SHP77 treated with DMSO at 0.1 percent for 48 hours (cell line): ENCODE measurements at places on chromosomes 4 and X.

DNA sequence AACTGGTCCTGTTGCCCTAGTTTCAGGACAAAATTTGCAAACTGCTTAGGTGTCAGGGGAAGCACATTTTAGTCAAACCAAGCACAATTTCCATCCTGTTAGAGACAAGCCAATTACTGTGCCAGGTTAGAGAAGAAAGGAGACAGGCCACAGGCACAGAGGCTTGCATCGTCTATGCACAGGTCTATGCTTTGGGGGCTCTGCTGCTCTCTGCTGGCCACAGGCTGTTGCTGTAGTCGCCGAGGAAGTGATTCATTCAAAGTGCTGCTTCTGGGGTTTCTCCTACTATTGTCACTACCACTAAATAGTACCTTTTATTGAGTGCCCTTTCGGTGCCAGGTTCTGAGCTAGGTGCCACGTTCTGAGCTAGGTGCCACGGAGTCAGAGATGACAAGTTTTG, 45.5 kb downstream of the VGLL1 start:
- DNase-seq = no peak

GRCh38 chr4:102585329-102585728, 84.2 kb downstream of the NFKB1 start:
- no peak for DNase-seq

DNA sequence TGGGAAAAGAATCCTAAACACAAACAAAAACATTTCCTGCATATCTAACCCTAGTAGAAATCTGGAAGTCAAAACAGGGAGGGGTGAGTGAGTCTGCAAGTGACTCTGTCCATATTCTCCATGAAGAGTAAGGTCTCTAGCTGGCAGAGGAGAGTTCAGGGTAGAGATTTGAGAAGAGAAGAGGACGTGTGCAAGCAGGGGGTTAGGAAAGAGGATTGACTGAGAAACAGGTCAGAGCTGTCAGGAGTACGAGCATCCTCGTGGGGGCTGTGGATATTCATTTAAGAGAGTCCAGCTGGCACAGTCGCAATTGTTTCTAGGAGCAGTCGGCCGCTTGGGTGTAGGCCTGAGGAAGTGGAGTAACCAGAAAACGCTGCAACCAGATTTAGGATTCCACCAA, 27.9 kb downstream of the PROM1 start:
- no peak for DNase-seq

GRCh38 chr4:132809298-132810032, 339.6 kb upstream of the PCDH10 start:
- no peak for DNase-seq

- no peak for DNase-seq
Observed at GRCh38 chrX:101395789-101396188, 5.0 kb downstream of the RPL36A start.

DNA sequence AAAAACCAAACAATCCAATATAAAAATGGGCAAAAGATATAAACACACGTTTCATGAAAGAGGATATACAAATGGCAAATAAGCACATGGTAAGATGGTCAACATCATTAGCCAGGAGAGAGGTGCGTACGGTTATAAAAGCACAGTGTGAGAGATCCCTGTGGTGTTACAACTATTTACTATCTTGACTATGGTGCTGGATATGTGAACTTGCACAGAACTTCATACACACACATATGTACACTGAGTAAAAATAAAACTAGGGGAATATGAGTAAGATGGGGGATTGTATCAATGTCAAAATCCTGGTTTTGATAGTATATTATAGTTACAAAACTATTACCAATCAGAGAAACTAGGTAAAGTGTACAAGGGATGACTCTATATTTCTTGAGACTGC, 8.4 kb downstream of the FBXO8 start:
- DNase-seq = no peak

DNA sequence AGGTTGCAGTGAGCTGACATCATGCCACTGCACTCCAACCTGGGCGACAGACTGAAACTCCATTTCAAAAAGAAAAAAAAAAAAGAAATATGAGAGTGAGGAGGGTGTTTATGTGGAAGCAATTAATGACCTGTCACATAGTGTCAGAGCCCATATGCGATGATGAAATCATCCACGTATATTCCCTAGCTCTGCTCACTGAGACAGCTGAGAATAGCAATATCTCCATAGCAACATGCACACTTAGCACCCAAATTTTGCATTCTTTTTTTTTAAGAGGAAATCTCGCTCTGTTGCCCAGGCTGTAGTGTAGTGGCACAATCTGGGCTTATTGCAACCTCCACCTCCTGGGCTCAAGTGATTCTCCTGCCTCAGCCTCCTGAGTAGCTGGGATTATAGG, 31.5 kb upstream of the OPHN1 start:
- no peak for DNase-seq

DNA sequence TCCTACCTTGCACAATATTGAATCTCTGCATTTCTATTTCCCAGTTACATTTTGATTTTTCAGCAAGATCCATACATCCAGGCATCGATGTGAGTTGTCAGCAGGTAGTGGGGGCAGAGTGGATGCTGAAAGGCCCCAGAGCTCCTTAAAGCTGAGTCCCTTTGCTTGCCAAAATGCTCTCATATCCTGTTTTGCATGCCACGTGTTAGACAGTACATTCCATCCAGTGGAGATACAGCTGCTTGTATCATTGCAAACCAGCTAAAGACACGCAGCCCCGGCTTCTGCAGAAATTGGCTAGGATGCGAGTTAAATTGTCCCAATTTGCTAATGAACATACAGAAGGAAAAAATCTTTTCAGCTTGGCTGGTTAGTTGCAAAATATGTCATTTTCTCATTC, 179.6 kb upstream of the MXRA5 start:
- no peak for DNase-seq

DNA sequence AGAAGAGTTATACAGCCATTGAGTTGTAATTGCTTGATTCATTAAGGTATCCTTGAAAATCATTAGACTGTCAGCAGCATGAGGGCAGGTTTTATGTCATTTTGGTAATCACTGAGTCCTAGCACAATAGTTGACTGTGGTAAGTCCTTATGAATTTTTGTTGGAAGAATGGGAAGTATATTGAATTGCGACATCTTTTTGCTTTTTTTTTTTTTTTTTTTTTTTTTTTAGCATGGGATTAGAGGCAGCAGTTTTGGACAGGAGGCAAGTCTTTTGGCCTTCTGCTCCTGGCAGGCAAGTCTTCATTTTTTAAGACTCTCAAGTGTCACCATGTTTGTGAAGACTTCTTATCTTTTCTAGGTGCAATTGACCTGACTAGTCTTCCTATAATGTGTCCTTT, 29.7 kb downstream of the PRRG1 start:
- no peak for DNase-seq

- DNase-seq = no peak
Observed at GRCh38 chr4:122914938-122915337, 7.5 kb downstream of the NUDT6 start.

- DNase-seq = peak; percentile 21
Observed at GRCh38 chrX:31993637-31994036, 921.8 kb upstream of the FTHL17 start.

GRCh38 chrX:130267956-130268448, 697 bp downstream of the ZNF280C start:
- no peak for DNase-seq

- DNase-seq = no peak
Observed at GRCh38 chr4:175065228-175065627, 147.1 kb downstream of the ADAM29 start.

DNA sequence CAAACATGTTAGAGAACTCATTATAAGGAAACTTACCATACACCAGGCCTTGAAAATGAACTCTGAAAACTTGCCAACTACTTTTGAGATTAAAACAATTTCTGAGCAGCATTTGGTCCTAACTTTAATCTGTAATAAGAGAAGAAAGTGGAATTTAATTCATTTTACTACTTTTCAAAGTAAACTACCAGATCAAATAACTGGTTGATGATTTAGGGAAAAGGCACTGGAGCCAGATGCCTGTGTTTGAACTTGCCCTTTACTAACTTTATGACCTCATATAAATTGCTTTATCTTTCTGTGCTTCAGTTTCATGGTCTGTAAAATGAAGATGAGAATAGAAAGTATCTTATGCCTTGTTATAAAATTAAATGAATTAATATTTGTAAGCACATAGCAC, 159.9 kb upstream of the PCDH18 start:
- DNase-seq = no peak

GRCh38 chr4:5448221-5448620, 260.1 kb downstream of the EVC2 start:
- DNase-seq = no peak

DNA sequence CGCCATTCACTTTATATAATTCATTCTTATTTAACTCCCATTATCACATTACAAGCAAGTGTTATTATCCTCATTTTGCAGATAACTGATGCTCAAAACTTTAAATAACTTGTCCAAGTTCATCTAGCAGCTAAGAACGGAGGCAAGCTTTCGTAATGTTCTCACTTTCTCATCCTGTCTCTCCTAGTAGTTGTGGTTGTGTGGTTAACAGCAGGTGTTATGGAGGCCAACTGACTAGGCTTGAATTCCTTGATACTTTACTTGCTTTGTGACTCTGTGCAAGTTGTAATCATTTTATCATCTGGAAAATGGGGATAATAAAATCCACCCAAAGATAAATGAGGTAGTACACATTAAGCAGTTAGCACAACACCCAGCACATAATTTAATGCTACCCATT, 109.9 kb upstream of the PTPN13 start:
- no peak for DNase-seq

- DNase-seq = no peak
Observed at GRCh38 chr4:14874990-14875389, 127.3 kb upstream of the CPEB2 start.

GRCh38 chr4:139704915-139705485, 39.4 kb downstream of the MGST2 start:
- no peak for DNase-seq

GRCh38 chr4:127162741-127163140, 470.0 kb upstream of the INTU start:
- no peak for DNase-seq

- DNase-seq = no peak
Observed at GRCh38 chrX:73681408-73681807, 118.4 kb downstream of the CHIC1 start.

DNA sequence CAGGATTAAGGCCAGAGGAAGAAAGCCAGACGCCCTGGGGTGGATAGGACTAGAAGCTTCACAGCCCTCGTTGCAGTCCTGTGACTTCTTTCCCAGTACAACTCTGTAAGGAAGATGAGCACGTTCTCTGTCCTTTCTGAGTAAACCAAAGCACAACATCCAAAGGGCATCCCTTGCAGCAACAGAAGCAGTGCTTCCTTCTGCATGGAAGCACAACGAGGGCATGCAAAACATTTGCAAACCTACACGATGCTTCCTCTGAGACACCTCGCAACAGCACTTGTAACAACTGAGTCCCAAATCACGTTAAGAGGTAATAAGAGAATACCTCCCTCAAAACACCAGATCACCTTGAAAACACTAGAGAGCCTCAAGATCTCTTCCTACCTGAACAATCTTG, 335.7 kb upstream of the RASGEF1B start:
- no peak for DNase-seq

DNA sequence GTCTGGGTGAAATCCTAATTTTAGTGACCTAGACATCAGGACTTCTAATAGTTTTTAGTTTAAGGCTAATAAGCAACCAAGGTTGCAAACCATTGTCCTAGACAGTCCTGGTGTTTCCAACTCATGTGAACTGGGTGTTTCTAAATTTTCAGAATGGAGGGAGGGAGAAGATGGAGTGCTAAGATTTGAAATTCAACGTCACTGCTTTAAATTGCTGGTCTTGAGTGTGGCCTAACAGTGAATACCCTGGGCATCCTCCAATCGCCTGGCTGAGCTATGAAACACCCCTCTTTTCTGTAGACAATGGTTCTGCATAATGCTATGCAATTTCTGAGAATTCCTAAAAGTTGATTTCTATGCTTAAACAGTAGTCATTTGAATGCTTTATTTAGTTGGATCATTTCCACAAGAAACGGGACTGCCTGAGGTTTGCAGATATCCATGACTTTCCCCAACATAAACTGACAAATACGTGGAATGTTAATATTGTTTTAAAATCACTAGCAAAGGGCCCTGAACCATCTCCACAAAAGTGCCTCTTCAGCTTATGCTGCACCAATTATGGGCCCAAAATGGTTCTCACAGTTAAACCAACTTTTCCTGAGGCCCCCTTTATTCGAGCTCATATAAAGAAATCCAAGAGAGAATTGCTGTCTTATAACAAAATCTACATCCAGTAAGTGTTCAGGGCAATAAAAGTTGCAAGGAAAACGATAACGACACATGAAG, 1.1 kb downstream of the FBXL5 start:
- no peak for DNase-seq

DNA sequence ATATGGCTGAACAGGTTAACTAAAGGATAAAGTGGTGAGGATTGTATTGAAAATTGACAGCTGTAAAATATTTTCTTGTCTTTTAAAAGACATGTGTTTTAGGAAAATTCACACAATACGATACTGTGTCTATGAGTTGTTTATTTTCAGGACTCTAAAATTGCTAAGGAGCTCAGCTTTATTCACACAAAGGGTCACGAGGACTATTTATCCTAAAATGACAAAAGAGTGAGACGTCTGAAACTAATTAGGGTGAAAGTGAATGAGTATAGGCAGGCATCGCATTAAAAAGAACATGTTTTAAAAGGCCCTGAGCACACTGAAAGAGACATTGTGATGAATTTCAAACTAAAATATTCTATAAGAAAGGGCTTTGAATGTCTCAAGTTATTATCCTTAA, 304.7 kb downstream of the SH2D1A start:
- DNase-seq = no peak

- DNase-seq = no peak
Observed at GRCh38 chr4:25953740-25954139, 39.7 kb downstream of the SMIM20 start.

GRCh38 chr4:64144994-64145393, 264.3 kb downstream of the TECRL start:
- peak; percentile 48 for DNase-seq

DNA sequence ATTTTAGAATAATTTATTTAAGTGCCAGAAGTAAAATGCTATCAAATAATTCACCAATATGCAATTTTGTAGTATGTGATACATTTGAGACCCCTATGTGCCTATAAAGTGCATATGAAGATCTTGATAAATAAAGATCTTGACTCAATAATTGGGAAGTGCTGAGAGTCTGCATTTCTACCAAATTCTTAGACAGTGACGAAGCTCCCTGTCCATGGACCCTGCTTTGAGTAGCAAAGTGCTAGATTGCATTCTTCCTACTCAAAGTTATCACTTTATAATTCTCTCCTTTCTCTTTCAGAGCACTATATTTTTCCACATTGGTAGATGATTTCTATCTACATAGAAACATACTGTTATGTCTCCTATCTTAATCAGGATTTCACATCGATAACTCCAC, 1393.9 kb downstream of the ARAP2 start:
- no peak for DNase-seq

DNA sequence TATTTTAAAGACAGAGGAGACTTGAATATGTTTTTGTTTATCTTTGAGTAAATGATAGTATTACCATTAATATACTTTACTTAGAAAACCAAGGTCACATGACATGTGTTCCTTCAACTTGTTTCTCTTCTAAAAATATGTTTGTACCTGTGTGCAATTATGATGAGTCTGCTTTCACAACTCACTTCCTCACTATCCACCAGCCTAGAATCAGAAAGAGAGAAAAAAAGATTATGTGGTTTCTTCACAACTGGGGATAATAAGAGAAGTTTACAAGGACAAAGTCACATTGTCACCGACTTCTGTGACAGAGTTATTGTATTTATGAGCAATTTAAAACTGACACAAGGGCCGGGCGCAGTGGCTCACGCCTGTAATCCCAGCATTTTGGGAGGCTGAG, 1112.1 kb downstream of the RPA4 start:
- DNase-seq = no peak

- no peak for DNase-seq
Observed at GRCh38 chrX:39409246-39409917, 608.1 kb downstream of the MID1IP1 start.

- no peak for DNase-seq
Observed at GRCh38 chrX:132033166-132033565, 10.1 kb downstream of the STK26 start.
